ENCODE measurements at places on chromosomes 16 and 17. TPM values are rescaled to one million over a fixed set of nuclear protein-coding genes. Genes with fewer than 3 reads are reported as not detected.

RNU2-1 gene
- 6,685 TPM for total RNA-seq

- peaks cover 7% of the 10 kb centered on the region for H3K4me1 ChIP-seq
- H3K27ac ChIP-seq, result no peak overlapping the region
- no peak for DNase-seq
- H3K4me3 ChIP-seq, result no peak overlapping the region
- H3K36me3 ChIP-seq, result peaks cover 50% of the 10 kb centered on the region
- no peaks in the 10 kb centered on the region for H3K27me3 ChIP-seq
These were observed 24.8 kb downstream of the CYB5D2 start for GRCh38 chr17:4167786-4168185.

GRCh38 chr17:44581868-44582267 lies 24.6 kb downstream of the FZD2 start:
- H3K4me3 ChIP-seq, result no peak overlapping the region
- no peak overlapping the region for H3K27ac ChIP-seq
- no peak for DNase-seq
- H3K4me1 ChIP-seq, result no peaks in the 10 kb centered on the region
- peaks cover 9% of the 10 kb centered on the region for H3K27me3 ChIP-seq

GRCh38 chr17:83064732-83065659 lies 14.4 kb upstream of the METRNL start:
- H3K27me3 ChIP-seq, result peaks cover 6% of the 10 kb centered on the region
- no peaks in the 10 kb centered on the region for H3K36me3 ChIP-seq
- no peak overlapping the region for H3K27ac ChIP-seq
- peaks cover 6% of the 10 kb centered on the region for H3K4me1 ChIP-seq
- H3K4me3 ChIP-seq, result no peak overlapping the region

PGAP3 gene
- total RNA-seq, result 14.4 TPM

TERB1 gene
- not detected for total RNA-seq

STH gene
- not detected for total RNA-seq

DNA sequence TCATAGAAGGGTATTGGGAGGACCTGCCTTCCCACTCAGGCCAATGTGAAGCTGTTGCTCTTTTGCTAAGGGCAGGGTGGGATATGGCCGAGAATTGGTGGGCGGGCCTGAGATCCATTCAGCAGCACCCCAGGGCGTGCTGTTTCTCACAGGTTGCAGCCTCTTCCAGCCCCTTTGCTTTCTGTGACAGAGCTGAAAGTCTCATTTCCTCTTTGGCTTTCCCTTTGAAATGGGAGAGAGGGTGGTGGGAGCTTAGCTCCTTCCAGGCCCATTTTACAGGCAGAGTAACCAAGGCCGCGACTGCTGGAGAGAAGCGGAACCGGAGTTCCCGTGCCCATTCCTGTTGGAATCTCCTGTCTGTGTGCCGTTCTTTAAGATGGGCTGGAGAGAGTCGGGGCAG lies 183.0 kb downstream of the RAB11FIP4 start:
- no peak overlapping the region for H3K4me3 ChIP-seq
- no peak for DNase-seq
- H3K36me3 ChIP-seq, result no peaks in the 10 kb centered on the region
- H3K27me3 ChIP-seq, result peaks cover 5% of the 10 kb centered on the region

SMIM22 gene
- not detected for total RNA-seq

GRCh38 chr17:35809855-35810461 lies 674 bp downstream of the TAF15 start:
- H3K4me1 ChIP-seq, result peaks cover 66% of the 10 kb centered on the region
- H3K4me3 ChIP-seq, result peak overlapping the region; percentile 98
- peak overlapping the region; percentile 99 for H3K27ac ChIP-seq
- H3K36me3 ChIP-seq, result peaks cover 10% of the 10 kb centered on the region
- H3K27me3 ChIP-seq, result no peaks in the 10 kb centered on the region
